ENCODE measurements at places on chromosomes 12 and 14. TPM values are rescaled to one million over a fixed set of nuclear protein-coding genes. Genes with fewer than 3 reads are reported as not detected.

DNA sequence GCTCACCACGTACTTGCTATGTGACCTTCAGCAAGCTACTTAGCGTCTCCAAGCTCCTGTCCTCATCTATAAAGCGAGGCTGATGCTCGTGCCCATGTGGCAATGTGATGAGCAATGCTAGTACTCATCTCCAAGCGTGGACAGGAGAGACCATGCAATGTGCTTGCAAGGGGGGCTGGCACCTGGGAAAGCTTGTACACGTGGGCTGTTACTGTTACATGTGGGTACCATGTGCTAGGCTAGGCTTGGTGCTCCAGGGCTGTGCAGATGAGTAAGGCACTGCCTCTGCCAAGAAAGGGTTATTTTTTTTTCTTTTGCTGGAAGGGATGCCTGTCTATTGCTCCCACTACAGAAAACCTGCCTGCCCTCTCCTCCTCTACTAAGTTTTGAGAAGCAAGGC, 46.6 kb downstream of the TSPAN11 start:
- peaks cover 5% of the 10 kb centered on the region for H3K4me1 ChIP-seq
- peaks cover 18% of the 10 kb centered on the region for H3K27me3 ChIP-seq
- H3K36me3 ChIP-seq: no peaks in the 10 kb centered on the region
- no peak for DNase-seq

GRCh38 chr12:59055204-59055860, 135.0 kb upstream of the LRIG3 start:
- no peaks in the 10 kb centered on the region for H3K36me3 ChIP-seq
- DNase-seq: no peak
- H3K4me1 ChIP-seq: peaks cover 11% of the 10 kb centered on the region
- no peak overlapping the region for H3K4me3 ChIP-seq

DNA sequence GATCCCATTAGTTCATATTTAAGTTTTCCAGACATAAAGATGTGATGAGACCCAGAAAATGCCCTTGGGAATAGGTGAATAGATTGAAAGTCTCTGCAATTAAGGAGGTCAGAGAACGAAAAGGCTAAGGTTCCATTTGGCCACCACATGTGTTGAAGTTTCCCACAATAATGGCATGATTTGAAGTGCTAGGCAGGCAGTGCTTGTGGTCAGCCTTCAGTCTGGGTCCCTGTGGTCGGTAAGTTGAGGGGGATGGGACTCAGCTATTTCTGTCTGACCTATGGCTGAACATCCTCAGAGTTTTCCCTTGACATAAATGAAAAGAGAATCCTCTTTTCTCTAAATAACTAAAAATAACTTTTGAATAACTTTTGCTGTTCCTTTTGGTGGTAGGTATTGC, 92.4 kb downstream of the PELI2 start:
- peaks cover 4% of the 10 kb centered on the region for H3K36me3 ChIP-seq
- peaks cover 4% of the 10 kb centered on the region for H3K27me3 ChIP-seq
- H3K4me1 ChIP-seq: peaks cover 22% of the 10 kb centered on the region
- no peak overlapping the region for H3K27ac ChIP-seq
- no peak overlapping the region for H3K4me3 ChIP-seq

GRCh38 chr14:65940056-65940735, 527.7 kb downstream of the FUT8 start:
- no peak overlapping the region for H3K4me3 ChIP-seq
- no peaks in the 10 kb centered on the region for H3K36me3 ChIP-seq
- peaks cover under 1% of the 10 kb centered on the region for H3K27me3 ChIP-seq
- H3K4me1 ChIP-seq: peaks cover 12% of the 10 kb centered on the region

GRCh38 chr14:77040741-77041653, 12.5 kb upstream of the IRF2BPL start:
- H3K27ac ChIP-seq: peak overlapping the region; percentile 92
- no peak for DNase-seq
- H3K27me3 ChIP-seq: peaks cover 13% of the 10 kb centered on the region
- peak overlapping the region; percentile 56 for H3K4me3 ChIP-seq
- no peaks in the 10 kb centered on the region for H3K36me3 ChIP-seq

DNA sequence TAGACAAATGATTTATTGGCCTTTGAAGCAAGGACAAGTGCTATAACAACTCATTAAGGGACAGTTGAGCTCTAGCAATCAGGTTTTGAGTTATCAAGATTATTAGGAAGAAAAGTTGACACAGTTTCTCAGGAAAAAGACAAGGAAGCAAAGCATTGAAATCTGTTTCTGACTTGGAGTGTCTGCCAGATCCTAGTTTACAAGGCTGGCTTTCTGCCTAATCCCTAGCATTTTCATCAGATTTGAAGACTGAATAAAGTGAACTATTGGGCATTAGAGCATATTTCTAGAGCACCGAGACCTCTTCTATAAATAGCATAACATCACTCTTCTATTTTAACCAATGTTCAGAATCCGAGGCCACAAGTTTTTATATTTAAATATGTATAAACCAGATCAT, 7.0 kb downstream of the SYT1 start:
- peaks cover 5% of the 10 kb centered on the region for H3K4me1 ChIP-seq
- no peaks in the 10 kb centered on the region for H3K27me3 ChIP-seq
- H3K36me3 ChIP-seq: no peaks in the 10 kb centered on the region

DNA sequence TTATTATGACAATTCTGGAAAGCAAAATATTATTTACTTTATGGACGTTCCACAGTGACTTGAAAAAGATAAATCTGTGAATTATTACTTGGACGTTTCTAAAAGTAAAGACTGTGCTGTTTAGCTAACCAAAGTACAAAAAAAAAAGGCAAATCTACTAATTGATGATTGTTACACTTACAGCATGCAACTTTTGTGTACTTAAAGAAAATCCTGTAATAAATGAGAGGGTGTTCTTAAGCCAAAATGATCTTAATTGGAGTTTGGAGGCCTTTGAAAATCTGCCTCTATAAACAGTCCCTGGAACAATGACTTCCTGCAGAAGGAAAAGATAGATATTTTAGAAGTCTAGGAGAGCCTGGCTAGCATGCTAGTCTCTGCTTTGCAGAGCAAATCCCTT, 434.0 kb upstream of the SYT1 start:
- H3K4me1 ChIP-seq: no peaks in the 10 kb centered on the region
- H3K4me3 ChIP-seq: no peak overlapping the region
- no peaks in the 10 kb centered on the region for H3K36me3 ChIP-seq

DNA sequence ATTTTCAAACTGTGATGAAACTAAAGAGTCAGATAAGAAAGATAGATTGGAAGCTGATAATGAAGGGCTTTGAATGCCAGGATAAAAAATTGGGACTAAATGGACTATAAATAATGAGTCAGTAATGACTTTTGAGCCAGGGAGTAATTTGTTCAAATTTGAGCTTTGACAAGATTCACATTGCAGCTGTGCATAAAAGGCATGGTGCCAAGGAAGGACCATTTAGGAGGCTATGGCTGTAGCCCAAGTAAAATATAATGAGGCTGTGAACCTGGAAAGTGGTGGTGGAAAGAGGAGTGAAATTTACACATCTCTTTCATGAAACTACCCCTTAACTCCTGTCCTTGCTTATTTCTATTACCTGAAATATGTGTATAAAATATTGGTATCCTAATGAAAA, 218.5 kb downstream of the SLC6A15 start:
- H3K36me3 ChIP-seq: no peaks in the 10 kb centered on the region
- no peak overlapping the region for H3K27ac ChIP-seq
- no peaks in the 10 kb centered on the region for H3K27me3 ChIP-seq
- no peak overlapping the region for H3K4me3 ChIP-seq
- no peak for DNase-seq

- no peaks in the 10 kb centered on the region for H3K4me1 ChIP-seq
- H3K36me3 ChIP-seq: no peaks in the 10 kb centered on the region
- H3K27me3 ChIP-seq: peaks cover 3% of the 10 kb centered on the region
- H3K4me3 ChIP-seq: no peak overlapping the region
- H3K27ac ChIP-seq: no peak overlapping the region
Measured at GRCh38 chr14:35438910-35439713, 34.6 kb upstream of the NFKBIA start.

DNA sequence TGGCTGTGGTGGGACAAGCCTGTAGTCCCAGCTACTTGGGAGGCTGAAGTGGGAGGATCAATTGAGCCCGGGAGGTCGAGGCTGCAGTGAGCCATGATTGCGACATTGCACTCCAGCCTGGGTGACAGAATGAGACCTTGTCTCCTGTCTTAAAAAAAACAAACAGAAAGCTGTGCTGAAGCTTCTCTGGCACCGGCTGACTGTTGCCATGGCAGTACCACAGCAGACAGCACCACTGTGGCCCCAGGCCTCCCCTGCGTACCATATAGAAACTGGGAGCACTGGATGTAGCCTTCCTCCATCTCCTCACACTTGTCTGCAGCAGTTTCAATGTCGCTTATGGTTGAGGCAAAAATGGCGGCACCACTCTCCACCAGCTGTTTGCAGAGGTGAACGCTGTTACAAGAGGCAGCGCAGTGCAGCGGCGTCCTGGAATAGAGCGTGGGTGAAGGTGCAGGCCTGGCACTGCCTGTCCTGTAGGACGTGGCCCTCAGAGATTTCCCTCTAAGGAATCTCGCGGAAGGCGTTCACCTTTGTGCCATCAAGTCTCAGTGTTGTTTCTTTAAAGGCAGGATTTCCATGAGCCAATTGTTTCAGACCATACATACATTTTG, 21.9 kb downstream of the ZFYVE21 start:
- no peak for DNase-seq
- H3K4me3 ChIP-seq: peak overlapping the region; percentile 72
- peaks cover 60% of the 10 kb centered on the region for H3K36me3 ChIP-seq
- peaks cover 16% of the 10 kb centered on the region for H3K27me3 ChIP-seq

DNA sequence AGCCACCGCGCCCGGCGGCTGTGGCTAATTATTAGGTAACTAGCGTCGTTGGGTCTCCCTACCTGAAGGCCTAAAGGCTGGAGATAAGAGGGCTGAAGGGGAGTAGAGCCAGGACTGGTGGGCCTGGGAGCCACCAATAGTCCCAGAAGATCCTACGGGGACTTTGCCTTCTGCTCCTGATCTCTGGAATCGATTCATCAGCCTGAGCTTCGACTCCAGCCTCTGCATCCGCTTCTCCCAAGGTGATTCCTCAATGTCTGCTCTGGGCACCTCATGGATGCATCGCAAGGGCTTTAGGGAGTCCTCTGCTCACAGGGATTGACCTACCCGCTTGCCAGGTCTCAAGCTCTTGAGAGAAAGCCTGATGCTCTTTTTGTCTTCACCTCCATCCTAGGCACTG, 14.7 kb upstream of the KDM2B start:
- H3K36me3 ChIP-seq: no peaks in the 10 kb centered on the region
- no peak for DNase-seq
- H3K4me1 ChIP-seq: peaks cover 6% of the 10 kb centered on the region
- no peak overlapping the region for H3K4me3 ChIP-seq

GRCh38 chr14:30464481-30464880, 94.5 kb upstream of the G2E3 start:
- DNase-seq: no peak
- no peak overlapping the region for H3K4me3 ChIP-seq
- no peaks in the 10 kb centered on the region for H3K4me1 ChIP-seq
- no peaks in the 10 kb centered on the region for H3K27me3 ChIP-seq
- no peak overlapping the region for H3K27ac ChIP-seq

DNA sequence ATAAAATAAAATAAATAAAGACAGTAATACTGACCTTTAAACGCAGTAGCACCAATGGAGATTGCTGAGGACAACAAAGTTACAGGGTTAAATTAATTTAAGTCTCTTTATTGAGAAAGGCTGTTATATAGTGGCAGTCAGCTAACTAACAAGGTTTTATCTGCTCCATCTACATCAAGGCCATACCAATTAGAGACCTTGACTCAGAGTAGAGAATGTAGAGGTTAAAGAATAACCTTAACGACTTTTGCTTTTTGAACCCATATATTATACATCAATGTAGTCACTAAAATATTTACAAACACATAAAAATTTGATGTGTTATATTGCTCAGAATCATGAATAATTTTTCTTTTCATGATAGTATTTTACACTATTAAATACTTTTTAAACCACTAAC, 21.6 kb downstream of the OSBPL8 start:
- H3K27ac ChIP-seq: no peak overlapping the region
- H3K27me3 ChIP-seq: no peaks in the 10 kb centered on the region

- DNase-seq: no peak
- H3K27me3 ChIP-seq: peaks cover 6% of the 10 kb centered on the region
- H3K4me3 ChIP-seq: no peak overlapping the region
- peak overlapping the region; percentile 27 for H3K27ac ChIP-seq
- H3K4me1 ChIP-seq: peaks cover 28% of the 10 kb centered on the region
Measured at GRCh38 chr14:23021434-23021833, 11.5 kb upstream of the C14orf93 start.

The LALBA gene
- total RNA-seq: not detected

The SLC10A1 gene
- not detected for total RNA-seq

The SLC5A8 gene
- not detected for total RNA-seq

The CCDC184 gene
- total RNA-seq: 13.3 TPM

The ERBB3 gene
- total RNA-seq: 4.2 TPM
